ENCODE measurements at places on chromosomes 4 and X. TPM values are rescaled to one million over a fixed set of nuclear protein-coding genes. Genes with fewer than 3 reads are reported as not detected.
A peak's percentile ranks its signal among the peaks of the same experiment; 100 is the strongest.

Gene TMEM35A
- 6.2 TPM for total RNA-seq

GRCh38 chrX:107713543-107714205, 61.9 kb downstream of the TSC22D3 start:
- no peak overlapping the region for H3K4me3 ChIP-seq
- no peaks in the 10 kb centered on the region for H3K27me3 ChIP-seq
- no peak for DNase-seq
- peaks cover 3% of the 10 kb centered on the region for H3K36me3 ChIP-seq
- H3K4me1 ChIP-seq, result peaks cover 26% of the 10 kb centered on the region

- H3K36me3 ChIP-seq, result peaks cover 9% of the 10 kb centered on the region
- DNase-seq, result no peak
- no peak overlapping the region for H3K27ac ChIP-seq
- H3K4me1 ChIP-seq, result no peaks in the 10 kb centered on the region
Measured at GRCh38 chrX:19695884-19696283, 180.6 kb upstream of the MAP3K15 start.

- peaks cover 12% of the 10 kb centered on the region for H3K36me3 ChIP-seq
- H3K27me3 ChIP-seq, result no peaks in the 10 kb centered on the region
- peak overlapping the region; percentile 85 for H3K27ac ChIP-seq
- peaks cover 4% of the 10 kb centered on the region for H3K4me1 ChIP-seq
- peak; percentile 59 for DNase-seq
Measured at GRCh38 chrX:56802921-56803849, 74.1 kb downstream of the NBDY start.

DNA sequence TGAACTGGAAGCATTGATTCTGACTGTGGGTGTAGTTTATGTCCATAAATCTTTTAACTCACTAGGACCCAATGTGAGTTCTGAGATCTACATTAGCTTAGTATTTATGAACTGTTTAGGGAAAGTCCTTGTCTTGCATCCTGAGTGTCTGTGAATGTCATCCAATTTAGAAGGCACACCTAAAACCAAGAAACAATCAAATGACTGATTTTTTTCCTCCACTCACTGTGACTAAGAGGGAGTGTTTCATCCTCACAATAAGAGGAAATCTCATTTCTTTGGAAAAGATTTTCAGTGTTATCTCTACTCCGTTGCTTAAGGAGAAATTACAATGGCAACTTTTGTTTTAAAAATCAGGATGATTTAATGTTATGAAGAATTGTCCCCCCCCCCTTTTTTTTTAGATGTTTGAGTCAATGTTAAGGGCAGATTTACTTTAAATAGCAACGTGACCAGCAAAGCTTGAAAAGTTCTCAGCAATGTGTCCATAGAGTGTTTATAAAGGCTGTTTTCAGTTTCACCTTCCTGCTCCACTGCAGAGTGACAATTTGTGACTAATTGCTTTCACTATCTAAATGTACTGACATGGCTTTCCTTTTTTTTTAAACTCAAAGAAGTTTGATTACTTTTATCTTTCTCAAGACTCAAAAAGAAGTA, 173.0 kb downstream of the SPCS3 start:
- no peaks in the 10 kb centered on the region for H3K4me1 ChIP-seq
- no peak overlapping the region for H3K27ac ChIP-seq
- no peak for DNase-seq
- H3K36me3 ChIP-seq, result no peaks in the 10 kb centered on the region
- no peak overlapping the region for H3K4me3 ChIP-seq

- peak overlapping the region; percentile 91 for H3K4me3 ChIP-seq
- H3K36me3 ChIP-seq, result no peaks in the 10 kb centered on the region
- peak; percentile 43 for DNase-seq
- no peaks in the 10 kb centered on the region for H3K27me3 ChIP-seq
- peak overlapping the region; percentile 95 for H3K27ac ChIP-seq
Measured at GRCh38 chr4:88522702-88523324, 763 bp downstream of the PYURF start.

DNA sequence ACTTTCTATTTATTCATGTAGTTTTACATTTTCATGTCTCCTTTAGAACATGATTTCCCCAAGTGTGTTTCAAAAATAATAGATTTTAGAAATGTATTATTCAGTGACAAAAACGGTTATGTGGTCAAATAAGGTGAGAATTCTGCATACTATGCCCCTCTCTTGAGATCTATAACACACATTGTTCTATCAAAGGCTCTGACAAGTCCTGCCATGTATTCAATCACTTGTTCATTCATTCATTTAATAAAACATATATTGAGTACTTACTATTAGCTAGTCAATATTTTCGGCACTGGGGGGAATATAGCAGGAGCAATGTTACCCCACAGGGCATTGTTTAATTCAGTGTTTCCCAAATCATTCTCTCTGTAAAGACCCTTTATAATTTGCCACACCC, 58.4 kb upstream of the FGF13 start:
- H3K4me3 ChIP-seq, result no peak overlapping the region
- H3K36me3 ChIP-seq, result no peaks in the 10 kb centered on the region
- H3K27me3 ChIP-seq, result no peaks in the 10 kb centered on the region

DNA sequence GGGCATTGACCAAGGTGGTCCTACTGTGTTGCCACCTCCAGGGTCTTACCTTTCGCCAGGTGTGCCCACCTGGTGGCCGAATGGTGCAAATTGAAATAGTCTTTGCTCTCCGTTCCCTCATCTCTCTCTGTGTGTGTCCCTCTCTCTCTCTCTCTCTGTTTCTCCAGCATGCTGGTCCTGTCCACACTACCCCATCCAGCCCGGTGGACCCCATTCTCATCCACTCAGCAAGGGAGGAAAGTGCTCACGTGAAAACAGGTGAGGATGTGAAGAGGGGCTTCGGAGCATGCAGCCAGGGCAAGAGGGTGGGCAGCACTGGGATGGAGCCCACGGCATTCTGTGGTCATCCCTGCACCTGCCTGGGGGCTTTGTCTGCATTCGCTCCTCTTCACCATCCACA, 150.1 kb downstream of the CRLF2 start:
- H3K36me3 ChIP-seq, result no peaks in the 10 kb centered on the region
- H3K27ac ChIP-seq, result no peak overlapping the region
- no peak overlapping the region for H3K4me3 ChIP-seq
- no peak for DNase-seq
- no peaks in the 10 kb centered on the region for H3K4me1 ChIP-seq

DNA sequence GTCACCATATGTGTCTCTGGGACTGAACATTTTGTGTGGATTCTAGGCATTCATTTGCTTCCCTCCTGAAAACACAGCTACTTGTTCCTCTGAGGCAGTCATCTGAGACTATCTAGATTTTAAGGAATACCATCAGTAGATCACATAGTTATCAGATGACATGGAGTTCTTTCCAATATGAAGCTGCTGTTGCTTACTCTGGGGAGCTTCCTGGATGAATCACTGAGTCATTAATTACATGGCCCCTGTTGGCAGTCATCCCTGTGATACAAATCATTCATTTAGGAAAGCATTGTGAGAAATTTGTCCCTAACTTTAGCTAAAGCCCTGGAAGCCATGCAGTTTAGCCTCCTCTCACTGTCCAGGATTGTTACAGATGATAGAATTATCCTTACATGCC, 98.2 kb upstream of the ARSJ start:
- peaks cover 7% of the 10 kb centered on the region for H3K4me1 ChIP-seq
- H3K27ac ChIP-seq, result no peak overlapping the region
- peaks cover 5% of the 10 kb centered on the region for H3K36me3 ChIP-seq
- no peak overlapping the region for H3K4me3 ChIP-seq
